ENCODE measurements at places on chromosomes 1 and 21.

DNA sequence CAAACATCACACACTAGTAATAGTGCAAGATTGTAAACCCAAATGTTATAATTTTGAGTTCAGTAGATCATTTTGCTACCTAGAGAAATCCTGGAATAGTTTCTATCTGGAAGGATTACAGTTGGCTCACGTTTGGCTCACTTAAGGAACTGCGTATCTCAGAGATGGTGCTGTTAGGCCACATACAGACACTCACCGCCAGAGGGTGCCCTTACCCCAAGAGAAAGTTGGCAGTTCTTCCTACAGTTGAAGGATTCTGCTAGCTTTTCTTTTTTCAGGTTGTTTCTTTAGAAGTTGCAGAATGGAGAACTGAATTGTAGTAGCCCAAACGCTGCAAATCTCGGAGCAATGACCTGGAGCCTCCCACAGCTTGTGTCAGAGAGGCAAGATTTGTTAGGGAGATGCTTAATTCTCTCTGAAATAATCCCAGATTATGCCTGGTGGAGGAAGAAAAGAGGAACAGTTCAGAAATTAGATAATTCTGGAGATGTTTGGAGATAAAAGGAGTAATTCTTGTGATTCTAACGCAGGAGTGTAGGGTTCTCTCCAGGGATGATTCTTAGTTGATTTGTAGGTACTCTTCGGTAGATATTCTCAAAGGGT lies 87.9 kb upstream of the PAPPA2 start:
- no peak for DNase-seq

DNA sequence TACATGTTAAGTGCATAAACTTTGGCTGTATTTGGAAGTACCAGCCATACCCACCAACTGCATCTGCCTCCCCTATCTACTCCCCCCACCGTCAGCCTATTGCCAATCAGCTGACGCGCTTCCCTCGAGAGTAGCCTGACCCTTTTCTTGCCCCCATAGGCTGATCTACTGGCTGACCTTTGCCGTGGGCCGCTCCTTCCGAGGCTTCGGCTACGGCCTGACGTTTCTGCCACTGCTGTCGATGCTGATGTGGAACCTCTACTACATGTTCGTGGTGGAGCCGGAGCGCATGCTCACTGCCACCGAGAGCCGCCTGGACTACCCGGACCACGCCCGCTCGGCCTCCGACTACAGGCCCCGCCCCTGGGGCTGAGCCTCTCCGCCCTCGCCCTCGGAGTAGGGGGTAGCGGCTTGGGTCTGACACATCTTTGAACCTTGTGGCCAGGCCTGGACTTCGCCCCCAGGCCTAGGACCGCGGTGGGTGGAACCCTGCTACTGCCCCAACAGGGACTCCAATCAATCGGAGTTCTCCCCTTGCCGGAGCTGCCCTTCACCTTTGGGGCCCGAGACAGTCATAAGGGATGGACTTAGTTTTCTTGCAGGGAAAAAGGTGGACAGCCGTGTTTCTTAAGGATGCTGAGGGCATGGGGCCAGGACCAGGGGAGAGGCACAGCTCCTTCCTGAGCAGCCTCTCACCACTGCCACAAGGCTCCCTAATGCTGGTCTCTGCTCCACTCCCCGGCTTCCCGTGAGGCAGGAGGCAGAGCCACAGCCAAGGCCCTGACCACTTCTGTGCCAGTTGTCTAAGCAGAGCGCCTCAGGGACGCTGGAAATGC lies 4.0 kb downstream of the GLMP start:
- peak; percentile 8 for DNase-seq

DNA sequence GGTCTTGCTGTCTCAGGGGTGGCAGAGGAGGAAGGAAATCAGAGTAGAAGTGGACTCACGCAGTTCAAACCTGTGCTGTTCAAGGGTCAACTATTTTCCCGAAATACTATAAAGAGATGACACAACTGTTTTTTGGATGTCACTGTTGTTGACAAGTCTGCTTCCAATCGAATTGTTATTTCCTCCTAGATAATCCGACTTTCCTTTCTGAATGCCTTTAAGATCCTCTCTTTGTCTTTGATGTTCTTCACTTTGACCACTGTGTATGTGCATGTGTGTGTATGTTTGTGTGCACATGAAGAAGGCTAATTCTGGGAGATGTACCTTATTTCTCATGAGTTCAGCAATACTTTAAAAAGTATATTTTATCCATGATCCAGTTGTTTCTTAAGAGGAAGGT lies 21.6 kb downstream of the PADI4 start:
- no peak for DNase-seq

DNA sequence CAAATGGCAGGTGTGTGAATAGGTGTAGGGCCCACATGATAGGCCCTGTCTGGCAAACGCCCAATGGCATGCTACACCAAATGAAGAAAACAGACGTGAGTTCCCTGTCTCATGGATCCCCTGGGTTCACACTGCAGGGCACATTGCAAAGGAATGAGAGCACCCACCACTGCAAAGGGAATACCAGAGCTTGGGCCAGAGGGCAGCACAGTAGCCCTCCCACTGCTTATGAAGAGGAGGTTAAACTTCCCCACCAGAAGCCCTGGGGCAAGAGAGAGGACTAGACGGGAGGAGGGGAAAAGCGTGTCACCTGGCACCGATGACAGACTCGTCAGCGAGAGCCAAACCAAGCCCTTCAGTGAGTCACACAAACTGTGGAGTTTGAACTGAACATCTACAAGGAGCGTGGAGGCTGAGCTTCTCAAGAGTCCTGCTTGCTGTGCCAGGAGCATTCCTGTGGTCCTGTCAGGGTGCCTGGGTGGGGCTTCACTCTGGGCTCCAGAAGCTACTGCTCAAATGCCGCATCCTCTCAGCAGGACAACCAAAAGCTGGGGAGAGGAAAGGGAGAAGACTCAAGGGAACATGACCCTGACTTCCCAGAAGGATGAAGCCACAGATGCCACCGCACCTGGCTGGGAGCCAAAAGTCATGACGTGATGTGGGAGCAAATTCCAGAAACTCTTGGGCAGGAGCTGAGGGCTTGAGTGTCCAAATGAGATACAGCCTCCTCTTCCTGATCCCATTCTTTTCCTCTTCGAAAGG lies 61.1 kb downstream of the TOMM20 start:
- no peak for DNase-seq

- DNase-seq = no peak
These were observed 59.9 kb downstream of the WARS2 start for GRCh38 chr1:119080586-119080985.

DNA sequence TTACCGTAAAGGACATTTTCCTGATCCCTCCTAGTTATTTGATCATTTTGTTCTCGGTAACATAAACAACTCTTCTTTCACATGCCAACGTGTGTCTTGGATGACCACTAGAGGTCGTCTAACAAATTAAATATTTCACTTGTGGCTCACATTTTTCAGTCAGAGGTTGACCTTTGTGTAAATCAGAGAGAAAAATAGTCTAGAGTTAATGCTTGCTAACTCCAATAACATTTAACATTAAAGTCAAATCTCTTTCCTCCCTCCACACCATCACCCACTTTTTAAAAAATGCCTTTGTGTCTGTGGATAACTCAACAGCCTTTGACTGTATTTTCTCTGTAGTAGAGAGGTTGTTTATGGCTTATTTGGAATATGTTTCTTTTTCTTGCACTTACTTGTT lies 220.5 kb upstream of the B3GALT2 start:
- DNase-seq = no peak

Data from stimulated activated CD8-positive, alpha-beta memory T cell treated with anti-CD3 and anti-CD28 coated beads, Interleukin-12 subunit alpha, Interleukin-12 subunit beta, amount 100 ng/mL, for 4 hours (primary cell).